AML-193 (cell line): ENCODE measurements at places on chromosomes 2 and 18.

DNA sequence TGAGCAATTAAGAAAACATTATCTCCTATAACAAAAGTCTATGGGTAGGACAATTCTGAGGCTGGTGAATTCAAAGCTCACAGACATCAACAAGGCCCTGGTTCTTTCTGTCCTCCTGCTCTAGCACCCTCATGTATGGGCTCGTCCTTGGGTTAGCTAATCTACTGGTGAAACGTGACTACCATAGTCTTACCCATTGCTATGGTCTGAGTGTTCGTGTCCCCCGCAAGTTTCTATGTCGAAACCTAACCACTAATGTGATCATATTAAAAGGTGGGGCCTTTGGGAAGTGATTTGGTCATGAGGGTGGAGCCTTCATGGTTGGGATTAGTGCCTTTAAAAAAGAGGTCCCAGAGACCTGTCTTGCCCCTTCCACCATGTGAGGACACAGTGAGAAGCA is 564.7 kb downstream of the TNS1 start:
- DNase-seq = no peak

DNA sequence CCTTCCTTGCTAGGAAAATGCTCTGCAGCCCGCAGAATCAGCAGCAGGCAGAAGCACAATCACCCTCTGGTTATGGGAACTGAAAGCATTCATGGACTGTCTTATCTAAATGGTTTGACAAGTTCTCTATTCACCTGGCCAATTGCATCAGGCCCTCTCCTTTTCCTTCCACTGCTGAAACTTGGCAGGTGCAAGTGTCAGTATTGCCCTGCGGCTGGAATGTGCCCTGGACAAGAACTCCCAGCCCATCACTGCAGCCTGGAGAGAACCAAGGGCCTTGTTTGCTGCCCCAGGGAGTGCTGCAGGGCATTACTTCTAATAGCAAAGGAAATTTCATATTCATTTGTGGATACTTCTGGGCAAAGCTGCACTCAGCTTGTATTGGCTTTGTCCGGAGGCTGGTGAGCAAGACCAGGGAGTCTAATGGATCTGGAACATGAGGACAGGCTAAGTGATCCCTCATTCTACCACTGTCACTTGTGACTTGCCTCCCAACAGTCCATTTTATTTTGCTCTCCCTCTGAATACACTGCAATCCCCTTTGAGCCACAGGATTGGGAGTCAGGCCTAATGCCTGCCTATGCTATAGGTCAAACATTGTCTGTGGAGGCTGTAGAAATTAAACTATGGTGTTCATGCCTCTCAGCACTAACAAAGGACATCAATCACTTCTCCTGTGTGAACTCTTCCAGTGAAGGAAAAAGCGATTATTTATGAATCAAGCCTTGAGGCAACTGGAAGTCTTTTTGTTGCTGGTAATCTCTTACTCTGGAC is 116.9 kb downstream of the LYPD6B start:
- no peak for DNase-seq

GRCh38 chr2:59176737-59177136 is 935.6 kb upstream of the FANCL start:
- DNase-seq = no peak

GRCh38 chr2:39128919-39129391 is 8.1 kb upstream of the SOS1 start:
- DNase-seq = peak; percentile 25

DNA sequence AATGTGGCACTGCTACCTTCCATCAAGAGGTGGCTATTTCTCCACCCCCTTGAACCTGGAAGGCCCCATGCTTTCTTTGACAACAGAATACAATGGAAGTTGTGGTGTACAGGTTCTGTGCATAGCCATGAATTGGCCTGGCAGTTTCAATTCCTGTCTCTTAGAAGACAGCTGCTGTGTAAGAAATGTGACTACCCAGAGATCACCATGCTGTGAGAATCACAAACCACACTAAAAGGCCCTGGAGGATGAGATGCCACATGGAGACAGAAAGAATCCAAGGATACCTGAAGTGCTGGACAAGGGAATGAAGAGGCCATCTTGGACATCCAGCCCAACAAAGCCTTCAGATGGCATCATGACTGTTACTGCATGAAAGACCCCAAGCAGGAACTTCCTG is 47.7 kb upstream of the EHBP1 start:
- DNase-seq = no peak

- no peak for DNase-seq
Observed at GRCh38 chr2:234968631-234969305, 17.0 kb downstream of the SH3BP4 start.

DNA sequence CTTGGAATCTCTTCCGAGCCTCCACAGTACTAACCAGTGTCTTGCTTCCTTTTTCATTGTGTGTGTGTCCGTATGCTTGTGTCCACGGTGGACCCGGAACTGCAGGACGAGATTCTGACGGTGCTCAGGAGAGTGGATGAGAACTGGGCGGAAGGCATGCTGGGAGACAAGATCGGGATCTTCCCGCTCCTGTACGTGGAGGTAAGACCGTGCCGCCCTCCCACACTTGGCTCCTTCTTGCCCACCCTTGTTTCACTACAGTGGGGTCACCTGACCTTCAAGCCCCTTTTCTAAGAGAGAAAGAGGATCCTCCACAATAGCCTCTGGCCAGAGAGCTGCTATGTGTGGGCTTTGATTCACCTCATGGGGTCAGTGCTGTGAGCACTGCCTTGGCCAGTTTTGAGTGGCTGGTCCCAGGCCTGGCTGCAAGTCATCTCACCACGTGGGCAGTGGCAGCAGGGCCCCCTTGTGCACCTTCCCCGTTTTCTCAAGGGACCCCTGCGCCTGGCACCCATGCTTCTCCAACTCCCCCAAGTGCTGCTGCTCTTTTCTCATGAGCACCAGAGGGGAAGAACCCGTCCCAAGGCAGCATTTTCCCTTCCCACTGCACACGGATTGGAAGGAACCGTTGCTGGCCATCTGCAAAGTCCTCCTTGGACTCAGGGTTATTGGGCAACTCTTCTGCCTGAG is 242.1 kb downstream of the SEPTIN10 start:
- no peak for DNase-seq

DNA sequence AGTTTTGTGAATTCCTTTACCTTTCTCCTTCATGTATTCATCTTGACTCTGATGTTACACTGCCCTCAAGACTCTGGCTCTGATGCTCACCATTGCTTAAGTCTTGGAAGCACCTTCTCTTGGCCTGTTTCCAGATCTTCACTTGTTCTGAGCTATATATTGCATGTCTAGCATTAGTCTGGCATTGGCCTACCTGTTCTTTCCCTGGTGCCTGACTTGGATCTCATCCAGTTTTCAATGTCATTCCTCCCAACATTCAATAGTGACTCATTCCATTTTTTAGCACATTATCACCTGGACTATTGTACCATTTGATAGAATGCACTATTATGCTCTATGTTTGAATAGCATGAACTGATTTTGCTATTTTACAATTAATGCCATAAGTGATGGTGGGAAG is 127.3 kb upstream of the NYAP2 start:
- DNase-seq = no peak

- DNase-seq = no peak
Observed at GRCh38 chr2:159551806-159552205, 64.5 kb downstream of the BAZ2B start.

DNA sequence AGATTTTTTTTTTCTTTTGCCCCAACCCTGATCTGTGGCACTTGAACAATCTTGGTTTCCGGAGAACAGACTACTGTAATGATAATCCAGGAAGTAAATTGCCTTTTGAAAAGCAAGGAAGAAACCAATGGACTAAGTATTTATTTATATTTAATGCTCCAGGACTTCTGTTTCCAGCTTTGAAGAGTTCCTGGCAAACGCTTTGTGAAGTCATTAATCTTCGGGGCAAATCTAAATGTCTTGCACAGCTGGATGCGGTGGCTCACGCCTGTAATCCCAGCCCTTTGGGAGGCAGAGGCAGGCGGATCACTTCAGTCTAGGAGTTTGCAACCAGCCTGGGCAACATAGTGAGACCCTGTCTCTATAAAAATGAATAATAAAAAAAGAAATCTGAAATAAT is 135.1 kb upstream of the GATA6 start:
- no peak for DNase-seq

DNA sequence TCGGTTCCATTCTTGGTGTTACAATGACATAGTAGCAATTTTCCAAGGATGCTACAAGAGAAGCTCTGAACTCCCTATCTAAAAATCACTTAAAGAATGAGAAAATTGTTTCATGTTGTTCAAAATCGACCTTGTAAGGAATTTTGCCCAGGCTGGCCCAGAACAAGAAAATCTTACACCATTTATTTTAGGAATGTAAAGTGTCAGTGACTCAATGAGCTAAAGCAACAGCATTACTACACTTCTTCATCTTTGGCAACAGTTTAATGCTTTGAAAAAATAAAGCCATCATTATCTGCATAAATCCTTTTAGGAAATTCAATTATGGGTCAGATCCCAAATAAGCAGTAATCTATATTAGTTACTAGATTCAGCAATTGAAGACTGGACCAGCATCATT is 38.6 kb downstream of the SLC25A12 start:
- no peak for DNase-seq

GRCh38 chr18:45825258-45826044 is at the start of gene SIGLEC15:
TSS of gene SIGLEC15 (plus strand) at chr18:45825675. CDS start at chr18:45825729, 54 bp downstream.
- no peak for DNase-seq
